ENCODE measurements at places on chromosomes 2 and 18.

- DNase-seq, result no peak
These were observed 193.5 kb upstream of the NDUFV2 start for GRCh38 chr18:8908792-8909510.

DNA sequence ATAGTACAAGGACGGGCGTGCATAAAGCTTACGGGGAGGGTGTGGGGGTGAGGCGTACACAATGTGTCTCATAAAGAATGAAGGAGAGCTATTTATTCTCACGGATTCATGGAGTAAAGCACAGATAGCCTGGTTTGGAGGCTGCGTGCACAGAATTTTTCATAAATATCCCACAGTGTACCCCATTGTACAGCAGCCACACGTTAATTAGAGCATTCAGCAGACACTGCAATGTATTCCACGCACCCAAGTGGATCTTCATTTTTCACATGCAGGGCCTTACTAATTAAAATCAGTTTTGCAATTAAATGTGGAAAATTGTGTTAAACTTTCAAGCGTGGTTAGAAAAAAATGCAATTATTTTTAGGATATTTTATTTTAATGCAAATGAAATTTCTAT lies 227.7 kb upstream of the PXDN start:
- DNase-seq, result no peak

- DNase-seq, result no peak
These were observed 136.6 kb downstream of the MYCN start for GRCh38 chr2:16076911-16077310.

DNA sequence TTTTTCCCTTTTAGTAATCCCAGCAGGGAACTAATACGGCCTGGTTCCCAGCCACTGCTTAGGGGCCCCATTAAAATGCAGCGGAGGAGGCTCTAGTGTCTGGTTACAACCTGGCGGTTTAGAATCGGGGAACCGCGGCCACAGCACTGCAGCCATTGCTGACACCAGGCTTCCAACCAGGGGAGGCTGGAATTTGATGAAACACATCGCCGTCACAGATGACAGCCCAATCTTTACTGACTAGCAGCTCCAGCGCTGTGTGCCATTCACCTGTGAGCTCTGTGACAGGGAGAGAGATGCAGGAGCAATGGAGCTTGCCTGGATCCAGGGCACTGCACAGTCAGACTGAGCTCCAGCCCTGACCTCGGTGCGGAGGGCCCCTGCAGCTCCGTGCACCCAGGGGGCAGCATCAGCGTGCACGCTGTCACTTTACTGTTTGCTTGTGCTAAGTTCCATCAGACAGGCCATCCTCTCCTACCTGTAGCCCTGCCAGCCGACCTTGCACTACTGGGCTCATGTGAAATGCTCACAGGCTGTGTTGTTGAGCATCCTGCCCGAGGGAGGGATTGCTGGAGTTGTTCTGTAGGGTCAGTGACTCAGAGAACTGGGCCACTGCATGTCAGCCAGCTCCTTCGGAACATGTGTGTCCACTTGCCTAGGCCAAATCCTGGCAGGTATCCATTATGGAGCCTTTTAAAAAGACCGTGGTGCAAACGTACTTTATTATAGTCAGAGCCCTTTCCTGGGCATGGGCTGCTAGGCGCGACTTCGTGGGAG lies 203.5 kb downstream of the SEPTIN10 start:
- DNase-seq, result no peak

DNA sequence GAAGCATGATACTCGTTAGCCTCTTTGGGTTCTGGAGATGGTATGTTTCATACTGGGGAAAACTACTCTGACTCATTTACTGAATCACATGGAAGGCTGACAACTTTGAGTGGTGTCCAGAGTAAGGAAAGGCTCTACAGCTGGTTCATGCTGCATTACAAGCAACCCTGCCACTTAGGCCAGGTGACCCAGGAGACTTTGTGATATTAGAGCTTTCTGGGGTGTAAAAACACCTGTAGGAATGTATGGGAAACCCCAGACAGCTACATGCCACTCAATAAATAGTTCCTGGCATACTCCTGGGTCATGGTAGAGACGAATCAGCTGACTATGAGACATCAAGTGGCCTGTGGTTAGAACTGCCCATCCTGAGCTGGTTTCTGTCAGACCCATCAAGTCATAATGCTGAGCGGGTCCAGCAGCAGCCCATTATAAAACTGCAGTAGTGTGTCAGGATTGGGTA lies 21.3 kb upstream of the TCF7L1 start:
- no peak for DNase-seq

DNA sequence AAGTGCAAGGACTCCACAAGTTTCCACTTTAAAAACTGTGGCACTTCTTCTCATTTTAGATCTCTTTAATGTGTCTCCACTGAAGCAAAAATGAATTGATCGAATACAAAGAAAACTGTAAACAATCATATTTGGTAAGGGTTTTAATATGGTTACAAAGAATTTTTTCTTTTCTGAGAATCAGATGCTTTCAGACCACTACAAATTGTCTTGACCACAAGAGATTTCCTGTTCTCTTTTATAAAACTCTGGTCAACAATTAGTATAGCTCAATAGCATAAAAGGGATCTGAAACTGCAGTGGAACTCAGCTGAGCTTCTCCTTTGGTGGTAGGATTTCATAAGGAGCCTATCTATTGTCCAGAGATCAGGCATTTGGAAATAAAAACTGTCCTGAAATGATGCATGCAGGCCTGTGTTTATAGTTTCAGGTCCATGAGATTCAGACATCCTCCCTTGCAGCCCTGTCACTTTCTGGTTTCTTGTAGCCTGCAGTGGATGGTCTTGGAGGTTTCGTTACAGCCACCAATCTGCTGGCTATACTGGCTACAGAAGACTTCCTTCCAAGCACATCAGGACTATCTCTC lies 120.0 kb downstream of the DOCK10 start:
- DNase-seq, result no peak

DNA sequence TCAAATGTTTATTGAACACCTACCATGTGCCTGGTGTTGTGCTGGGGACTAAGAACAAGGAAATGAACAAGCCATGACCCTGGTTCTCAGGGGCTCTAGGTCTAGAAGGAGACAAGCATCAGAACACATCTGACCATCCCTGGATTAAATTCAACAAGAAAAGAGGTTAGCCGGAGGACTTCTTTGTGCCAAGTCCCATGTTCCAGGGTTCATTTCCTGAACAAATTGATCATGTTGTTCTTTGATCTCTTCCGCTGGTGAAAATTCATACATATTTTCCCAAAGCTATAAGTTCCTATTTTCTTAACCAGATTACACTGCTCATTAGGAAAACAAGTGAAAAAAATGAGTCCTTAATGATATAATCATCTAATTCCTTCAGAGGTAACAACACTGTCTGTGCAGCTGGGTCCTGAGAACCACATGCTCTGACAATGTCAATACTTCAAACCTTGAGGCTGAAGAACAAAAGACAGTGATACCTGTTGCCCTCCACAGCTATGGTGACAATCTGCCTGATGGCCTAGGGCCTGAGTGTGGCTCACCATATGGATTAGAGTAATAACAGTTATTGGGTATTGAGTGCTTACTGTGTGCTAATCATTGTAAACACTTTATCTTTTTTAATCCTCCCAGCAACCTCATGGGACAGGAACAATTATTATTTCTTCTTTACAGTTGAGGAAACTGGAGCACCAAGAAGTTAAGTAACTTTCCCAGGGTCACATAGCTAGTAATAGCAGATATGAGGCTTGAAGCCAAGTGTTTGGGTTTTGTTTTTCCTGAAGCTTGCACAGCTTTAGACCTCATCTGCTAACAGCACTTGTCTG lies 24.6 kb upstream of the INO80C start:
- no peak for DNase-seq

DNA sequence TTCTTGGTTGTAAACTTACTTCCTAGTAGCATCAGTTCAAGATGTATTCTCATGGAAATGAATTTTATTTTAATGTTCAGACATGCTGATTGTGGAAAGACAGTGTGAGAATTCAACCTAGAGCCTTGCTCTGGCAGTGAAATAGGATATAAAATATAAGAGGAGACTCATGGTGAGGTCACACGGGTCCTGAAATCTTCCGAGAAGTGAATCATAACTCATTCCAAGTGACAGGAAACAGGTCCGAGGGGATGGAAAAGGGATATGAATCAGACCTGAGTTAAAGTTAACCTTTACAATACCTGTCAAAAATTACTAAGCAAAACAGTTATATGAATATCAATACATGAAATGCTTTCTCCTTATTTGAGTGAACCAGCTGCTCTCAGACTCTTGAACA lies 185.2 kb upstream of the LRRTM1 start:
- no peak for DNase-seq

DNA sequence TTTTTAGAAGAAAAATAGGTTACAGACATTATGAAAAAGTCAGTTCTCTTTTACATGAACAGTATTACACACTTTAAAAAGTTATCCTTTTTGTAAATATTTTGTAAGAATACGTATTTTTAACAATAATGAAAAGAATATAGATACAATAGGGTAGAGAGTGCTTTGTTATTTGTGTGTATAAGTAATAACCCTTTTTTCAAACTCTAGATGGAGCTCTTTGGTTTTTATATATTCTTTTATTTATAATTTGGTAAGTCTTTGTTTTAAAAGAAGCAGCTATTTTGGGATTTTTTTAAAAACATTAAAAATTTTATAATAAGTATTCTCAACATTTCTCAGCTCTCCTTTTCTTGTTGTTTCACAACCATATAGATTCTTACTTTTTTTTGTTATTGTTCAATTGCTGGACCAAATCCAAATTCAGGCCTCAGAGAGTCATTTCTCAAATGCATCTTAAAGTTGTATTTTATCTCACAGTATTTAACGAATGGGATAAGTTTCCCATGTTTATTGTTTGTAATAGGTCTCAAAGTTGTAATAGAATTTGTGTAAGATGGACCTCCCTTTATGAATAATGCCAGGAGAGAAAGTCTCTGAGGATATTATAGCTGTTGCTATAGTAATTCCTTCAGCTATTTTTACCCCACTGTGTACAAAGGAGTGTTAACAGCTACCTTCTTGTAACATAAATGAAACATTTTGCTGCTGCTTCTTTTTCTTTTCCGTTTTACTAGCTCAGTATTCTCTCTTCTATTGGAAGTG lies 46.4 kb downstream of the ACYP2 start:
- DNase-seq, result no peak

DNA sequence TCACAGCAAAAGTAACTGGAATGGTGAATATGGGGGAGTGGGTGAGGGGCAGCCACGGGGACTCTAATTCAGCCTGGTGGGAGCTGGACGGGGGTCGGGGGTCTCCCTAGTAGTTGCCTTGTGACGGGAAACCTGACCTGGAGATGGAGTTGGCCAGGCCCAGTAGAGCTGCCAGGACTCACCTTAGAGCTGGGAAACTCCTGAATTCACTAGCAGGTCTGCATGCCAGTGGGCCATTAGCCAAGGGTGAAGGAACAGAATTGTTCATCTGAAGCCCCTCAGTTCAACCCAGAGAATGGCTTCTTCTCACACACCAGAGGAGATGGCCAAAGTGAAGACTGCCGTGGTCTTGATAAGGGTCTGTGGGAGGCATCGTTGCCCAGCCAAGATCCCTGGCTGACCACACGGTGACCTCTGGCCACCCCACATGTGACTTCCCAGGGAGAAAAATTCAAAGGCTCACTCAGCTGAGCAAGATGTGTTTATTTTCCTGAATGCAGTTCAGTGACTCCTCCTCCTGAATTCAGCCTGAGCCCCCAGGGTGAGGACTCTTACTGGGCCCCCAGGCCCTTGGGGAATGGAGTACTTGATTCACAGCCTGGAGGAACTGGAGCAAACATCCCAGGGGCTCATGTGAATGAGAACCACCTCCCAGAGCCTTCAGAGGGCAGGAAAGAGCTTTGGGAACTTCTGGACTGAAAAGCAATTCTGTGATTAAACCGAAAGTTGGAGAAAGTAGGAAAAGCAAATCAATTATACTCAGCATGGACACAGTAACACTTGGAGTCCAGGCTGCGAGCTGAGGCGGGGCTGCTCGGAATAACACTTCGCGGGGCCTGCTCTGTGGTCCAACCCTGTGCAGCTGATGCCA lies 25.2 kb downstream of the MOCOS start:
- DNase-seq, result no peak

DNA sequence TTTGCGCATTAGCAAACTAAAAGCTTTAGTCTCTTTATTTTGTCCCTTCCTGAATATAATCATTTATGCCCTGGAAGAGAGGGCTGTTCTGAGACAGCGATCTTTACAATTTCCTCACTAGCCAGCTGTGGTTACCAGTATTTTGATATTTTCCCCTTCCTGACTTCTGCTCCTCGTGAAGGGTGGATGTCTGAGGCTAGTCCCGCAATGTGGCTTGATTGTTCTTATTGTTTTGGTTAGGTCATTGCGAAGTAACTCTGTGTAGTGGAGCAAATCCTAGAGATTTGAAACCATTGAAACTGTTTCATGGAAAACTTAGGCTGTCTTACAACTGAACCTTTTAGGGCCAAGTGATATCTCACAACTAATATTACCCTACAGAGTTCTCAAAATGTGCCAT lies 2.4 kb downstream of the MRPL33 start:
- no peak for DNase-seq

DNA sequence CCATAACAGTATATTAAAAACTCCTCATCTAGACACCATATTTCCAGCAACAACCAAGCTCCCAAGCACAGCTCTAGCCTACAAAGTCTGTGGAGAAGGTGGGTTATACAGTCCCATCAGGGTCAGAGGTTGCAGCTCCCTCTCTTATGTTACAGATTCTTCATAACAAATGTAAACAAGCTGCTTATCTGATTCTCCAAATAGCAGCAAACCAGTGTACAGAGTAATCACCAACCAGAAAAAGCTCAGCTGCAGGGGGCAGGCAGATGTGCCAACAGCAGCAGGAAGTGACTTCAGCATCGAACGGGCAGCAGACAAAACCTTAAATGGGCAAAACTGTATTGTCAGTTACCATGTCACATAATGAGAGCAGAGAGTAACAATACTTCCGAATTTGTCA lies 52.9 kb upstream of the NABP1 start:
- DNase-seq, result no peak

- DNase-seq, result no peak
These were observed 421.0 kb downstream of the ZNF521 start for GRCh38 chr18:24930971-24931370.

- no peak for DNase-seq
These were observed 95.6 kb upstream of the LHCGR start for GRCh38 chr2:48851161-48851560.

DNA sequence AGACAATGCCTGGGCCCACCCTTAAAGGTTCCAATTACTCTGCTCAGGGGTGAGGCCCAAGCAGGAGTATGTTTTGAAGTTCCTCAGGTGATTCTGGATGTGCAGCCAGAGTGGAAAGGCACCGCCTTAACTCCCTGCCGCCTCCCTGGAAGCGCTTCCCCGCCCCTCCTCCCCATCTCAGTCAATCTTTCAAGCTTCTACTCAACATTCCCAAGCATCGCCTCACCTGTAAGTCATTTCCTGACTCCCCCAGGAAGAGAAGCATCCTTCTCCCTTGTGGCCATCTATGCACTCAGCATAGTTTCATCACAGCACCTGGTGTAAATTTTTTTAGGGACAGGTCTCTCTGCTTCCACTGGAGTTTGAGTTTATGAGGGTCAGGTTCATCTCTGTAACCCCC lies 67.5 kb downstream of the MYL12B start:
- no peak for DNase-seq
